ENCODE measurements at places on chromosomes 3 and 15.
A peak's percentile ranks its signal among the peaks of the same experiment; 100 is the strongest.

DNA sequence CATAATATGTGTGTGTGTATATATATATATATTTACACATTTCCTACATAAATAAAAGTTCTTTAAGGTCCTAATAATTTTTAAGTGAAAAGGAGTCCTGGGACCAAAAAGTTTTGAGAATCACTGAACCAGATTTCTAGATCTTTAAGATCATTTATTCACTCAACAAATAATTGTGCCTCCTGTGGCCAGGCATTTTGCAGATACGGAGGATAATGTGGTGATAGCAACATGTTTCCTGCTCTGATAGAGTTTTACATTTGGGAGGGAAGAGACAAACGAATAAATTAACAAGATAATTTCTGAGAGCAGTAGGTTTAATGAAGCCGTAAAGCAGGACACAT, 448 bp upstream of the RNF7 start:
- no peak for DNase-seq

GRCh38 chr3:55364421-55364820, 122.7 kb downstream of the WNT5A start:
- DNase-seq: no peak

GRCh38 chr3:162428192-162428591, 931.6 kb downstream of the OTOL1 start:
- no peak for DNase-seq

DNA sequence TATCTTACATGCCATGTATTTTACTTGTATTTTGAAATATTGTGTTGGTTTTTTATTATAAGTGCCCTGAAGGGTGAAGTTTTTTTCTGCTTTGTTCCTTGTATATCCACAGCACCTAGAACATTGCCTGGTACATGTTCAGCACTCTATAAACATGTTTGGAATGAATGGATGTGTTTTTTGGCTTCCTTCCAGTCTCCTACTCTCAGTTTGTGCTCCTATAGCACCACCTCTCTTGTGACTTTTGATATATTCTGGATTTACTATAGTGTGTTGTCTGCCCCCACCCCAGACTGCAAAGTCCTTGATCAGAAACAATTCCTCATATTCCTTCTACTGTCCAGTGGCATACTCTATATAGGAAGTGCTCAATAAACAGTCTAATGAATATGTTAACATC, 60.6 kb downstream of the PLCL2 start:
- no peak for DNase-seq

- DNase-seq: no peak
Measured at GRCh38 chr3:172355836-172356235, 92.4 kb downstream of the GHSR start.

DNA sequence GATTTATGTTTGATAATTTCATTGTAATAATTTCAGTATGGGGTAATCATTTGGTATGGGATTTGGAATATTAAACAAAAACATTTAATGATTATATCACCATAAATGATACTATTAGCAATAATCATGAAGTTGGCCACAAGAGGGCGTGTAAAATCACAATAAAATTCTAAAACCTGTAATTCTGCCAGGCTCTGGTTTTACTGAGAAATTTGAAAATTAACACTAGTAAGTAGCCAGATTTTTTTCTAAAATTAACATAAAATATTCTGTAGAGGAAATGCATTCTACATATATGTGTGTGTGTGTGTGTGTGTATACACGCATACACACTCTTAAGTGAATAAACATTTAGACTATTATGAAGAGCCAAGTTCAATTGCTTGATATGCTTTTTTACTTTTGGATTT, 40.5 kb downstream of the FEZF2 start:
- no peak for DNase-seq

DNA sequence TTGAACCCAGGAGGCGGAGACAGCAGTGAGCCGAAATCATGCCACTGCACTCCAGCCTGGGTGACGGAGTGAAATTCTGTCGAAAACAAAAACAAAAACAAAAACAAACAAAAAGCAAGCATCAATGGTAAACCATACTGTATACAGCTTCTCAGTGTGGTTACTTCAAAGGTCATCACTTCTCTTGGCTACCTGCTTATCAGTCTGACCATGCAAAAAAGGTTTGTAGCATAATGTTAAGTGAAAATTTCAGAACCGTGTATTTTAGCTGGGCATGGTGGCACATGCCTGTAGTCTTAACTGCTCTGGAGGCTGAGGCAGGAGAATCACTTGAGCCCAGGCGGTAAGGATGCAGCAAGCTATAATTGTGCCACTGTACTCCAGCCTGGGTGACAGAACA, 4.2 kb downstream of the UBXN7 start:
- DNase-seq: no peak

GRCh38 chr3:48511551-48511950, 7.6 kb upstream of the SHISA5 start:
- DNase-seq: no peak

DNA sequence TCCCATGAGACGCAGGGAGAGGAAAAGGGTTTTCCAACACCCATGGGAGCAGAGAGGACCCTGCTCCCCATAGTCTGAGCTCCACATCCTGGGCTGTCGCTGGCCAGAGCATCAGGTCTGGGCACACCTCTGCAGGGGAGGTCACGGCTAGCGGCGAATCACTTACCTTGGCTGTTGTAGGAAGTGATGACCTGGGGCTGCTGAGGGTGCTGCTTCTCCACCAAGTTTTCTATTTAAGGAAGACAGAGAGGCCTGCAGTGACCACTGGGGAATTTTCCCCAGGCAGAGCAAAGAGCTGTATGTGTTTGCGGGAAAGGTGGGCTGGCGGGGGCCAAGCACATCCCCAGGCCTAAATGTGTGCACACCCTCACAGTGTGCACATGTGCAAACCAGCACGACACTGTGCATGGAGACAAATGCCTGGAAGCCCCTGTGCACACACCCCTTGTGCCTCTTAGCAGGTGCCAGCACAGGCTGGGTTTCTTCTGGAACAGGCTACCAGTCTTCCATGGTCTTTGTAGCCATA, 7.6 kb downstream of the KY start:
- DNase-seq: no peak

DNA sequence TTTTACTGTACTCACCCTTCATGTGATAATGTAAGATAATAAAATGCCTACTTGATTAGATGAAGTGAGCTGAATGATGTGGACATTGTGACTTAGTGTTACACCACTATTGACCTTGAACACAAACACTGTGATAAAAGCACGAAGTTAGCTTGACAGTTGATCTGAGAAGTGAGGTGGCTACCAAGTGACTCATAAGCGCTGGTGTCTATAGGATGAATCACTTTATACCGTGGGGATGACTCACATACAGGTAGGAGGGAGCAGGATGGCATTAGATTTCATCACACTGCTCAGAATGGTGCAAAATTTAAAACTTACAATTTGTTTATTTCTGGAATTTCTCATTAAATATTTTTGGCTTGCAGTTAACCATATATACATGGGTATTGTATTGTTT, 174.7 kb upstream of the CNTN3 start:
- DNase-seq: no peak

- peak; percentile 39 for DNase-seq
Measured at GRCh38 chr3:16060358-16060852, 114.1 kb upstream of the GALNT15 start.

- peak; percentile 31 for DNase-seq
Measured at GRCh38 chr3:111859974-111860859, 1.2 kb downstream of the PHLDB2 start.

DNA sequence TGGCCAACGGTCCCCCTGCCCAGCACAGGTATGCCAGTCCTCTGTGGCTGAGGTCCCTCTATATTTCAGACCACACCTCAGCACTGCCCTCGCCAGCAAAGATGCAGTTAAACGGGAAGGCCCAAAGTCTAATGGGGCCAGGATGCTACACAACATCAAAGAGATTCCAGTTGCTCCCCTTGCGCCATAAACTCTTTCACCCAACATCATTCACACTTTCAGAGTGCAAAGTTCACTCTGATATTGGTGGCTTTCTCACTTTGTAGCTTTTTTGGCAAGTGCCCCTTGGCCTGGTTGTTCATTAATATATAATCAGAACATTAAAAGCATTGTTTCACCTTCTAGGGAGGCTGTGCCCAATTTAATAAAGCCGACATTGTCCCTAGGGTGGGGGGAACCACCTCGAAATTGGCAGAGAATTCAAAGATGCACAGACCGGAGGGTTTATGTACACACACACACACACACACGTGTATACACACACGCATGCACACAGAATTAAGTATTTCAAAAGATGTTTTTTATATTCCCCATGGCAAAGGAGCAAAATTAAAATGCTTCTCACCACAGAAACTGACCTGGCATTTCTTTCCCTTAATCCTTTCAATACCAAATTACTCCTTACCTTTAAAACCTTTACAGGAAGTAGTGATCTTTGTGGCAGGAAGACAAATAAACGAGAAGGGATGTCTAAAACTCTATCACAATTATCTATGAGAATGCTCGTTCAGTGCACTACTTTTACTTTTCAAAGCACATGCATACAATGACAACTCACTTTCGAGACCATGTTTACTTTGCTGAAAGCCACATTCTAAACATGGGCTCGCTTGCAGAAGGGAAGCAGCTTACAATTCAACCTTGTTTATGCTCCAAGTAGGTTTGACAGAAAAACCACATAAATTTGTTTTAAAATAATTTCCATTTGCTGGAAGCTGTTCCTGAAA, 19.5 kb downstream of the LRIG1 start:
- no peak for DNase-seq

GRCh38 chr3:4741404-4742307, 237.6 kb upstream of the BHLHE40 start:
- DNase-seq: peak; percentile 77

GRCh38 chr15:61381501-61381900, 152.4 kb upstream of the RORA start:
- DNase-seq: no peak

DNA sequence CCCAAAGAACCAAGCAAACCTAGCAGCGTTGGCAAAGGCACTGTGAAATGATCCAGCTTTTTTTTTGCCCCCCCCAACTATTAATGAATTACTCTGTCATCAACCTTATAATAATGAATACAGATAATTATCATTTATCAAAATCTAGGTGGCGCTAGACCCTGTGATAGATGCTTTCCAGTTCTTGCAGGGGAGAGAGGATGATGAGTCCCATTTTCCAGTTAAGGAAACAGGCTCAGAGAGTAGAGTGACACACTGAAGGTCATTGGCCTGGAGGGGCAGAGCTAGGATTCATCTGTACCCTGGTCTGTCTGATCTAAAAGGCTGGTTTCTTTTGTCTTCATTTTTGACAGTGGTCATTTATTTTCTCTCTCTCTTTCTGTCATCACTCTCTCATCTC, 5.0 kb downstream of the ACOX2 start:
- DNase-seq: no peak

GRCh38 chr3:167918008-167918596, 177.6 kb downstream of the GOLIM4 start:
- no peak for DNase-seq
